ENCODE measurements at places on chromosomes 3 and 15.

GRCh38 chr15:41585127-41586047, 26.4 kb downstream of the TYRO3 start:
- peak; percentile 45 for DNase-seq

GRCh38 chr3:158354713-158355112, 216.3 kb upstream of the MLF1 start:
- DNase-seq: no peak

GRCh38 chr3:161203485-161204098, 17.5 kb upstream of the NMD3 start:
- no peak for DNase-seq

GRCh38 chr15:25022233-25022632, 67.4 kb downstream of the SNRPN start:
- DNase-seq: peak; percentile 28

DNA sequence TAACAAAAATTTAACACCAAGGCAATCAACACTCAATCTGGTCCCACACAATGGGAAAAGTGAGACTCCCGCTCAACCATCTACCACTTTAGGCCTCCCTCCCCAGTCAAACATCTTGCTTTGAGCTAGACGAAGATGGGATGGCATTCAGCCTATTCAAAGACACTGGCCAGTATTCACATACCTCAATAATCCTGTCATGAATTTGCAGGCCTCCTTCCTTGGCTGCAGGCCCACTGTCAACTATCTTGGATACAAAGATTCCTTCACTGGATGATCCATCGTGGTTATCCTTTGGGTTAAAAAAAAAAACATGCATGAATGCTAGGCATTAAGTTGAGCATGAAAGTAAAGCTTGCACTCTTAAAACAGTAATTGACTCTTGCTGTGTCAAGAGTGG, 22.6 kb downstream of the PDZRN3 start:
- DNase-seq: no peak

DNA sequence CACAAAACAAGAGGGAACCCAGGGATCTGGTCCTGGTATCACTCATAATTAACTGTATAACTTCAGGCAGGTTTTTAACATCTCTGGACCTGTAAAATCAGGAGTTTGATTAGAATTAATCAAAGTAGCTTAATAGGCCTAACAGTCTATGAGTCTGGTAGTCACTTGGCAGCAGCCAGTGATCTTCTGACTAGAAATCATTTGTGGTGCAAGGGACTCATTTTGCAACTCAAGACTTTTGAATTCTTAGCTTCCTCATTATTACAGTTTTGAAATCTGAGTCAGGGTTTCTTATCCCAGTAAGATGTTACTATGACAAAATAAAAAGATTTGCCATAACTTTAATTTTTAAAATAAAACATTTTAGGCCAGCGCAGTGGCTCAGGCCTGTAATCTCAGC, 70.8 kb downstream of the TMCC1 start:
- DNase-seq: no peak

DNA sequence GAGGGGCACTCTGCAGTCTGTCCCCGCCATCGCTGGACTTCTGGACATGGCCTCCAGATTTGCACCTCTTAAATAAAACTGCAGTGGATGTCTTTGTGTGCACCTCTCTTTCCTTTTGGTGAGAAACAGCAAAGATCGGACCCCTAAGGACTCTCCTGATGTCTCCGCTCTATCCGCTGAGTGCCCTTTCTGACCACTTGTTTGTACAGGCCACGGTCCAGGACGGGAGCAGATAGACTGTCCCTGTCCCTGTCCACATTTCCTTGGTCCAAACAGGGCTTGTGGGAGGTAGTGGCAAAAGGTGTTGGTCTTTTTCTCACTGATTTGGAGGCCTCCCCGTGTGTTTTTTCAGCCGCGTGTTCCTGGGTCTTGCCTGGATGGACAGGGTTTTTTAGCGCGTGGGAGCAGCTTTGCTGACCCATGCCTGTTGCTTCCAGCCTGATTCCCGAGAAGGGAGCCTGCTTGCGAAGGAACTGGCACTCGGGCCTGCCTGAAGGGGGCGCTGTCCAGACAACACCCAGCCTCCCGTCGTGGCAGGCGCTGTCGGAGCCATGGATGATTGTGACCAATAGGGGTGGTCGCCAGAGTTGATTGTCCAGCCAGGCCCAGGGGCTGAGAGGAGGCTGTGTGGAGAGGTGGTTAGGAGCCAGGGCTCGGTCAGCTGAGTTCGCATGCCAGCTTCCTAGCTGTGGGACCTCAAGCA, 13.2 kb upstream of the STAB1 start:
- DNase-seq: peak; percentile 47

- DNase-seq: no peak
These were observed 42.7 kb downstream of the DUT start for GRCh38 chr15:48373821-48374451.

GRCh38 chr3:135304378-135304777, 509.3 kb downstream of the EPHB1 start:
- DNase-seq: no peak

- peak; percentile 79 for DNase-seq
These were observed 527 bp downstream of the B2M start for GRCh38 chr15:44711743-44712345.

- DNase-seq: peak; percentile 5
These were observed 660 bp upstream of the BCL2L10 start for GRCh38 chr15:52113235-52113634.

DNA sequence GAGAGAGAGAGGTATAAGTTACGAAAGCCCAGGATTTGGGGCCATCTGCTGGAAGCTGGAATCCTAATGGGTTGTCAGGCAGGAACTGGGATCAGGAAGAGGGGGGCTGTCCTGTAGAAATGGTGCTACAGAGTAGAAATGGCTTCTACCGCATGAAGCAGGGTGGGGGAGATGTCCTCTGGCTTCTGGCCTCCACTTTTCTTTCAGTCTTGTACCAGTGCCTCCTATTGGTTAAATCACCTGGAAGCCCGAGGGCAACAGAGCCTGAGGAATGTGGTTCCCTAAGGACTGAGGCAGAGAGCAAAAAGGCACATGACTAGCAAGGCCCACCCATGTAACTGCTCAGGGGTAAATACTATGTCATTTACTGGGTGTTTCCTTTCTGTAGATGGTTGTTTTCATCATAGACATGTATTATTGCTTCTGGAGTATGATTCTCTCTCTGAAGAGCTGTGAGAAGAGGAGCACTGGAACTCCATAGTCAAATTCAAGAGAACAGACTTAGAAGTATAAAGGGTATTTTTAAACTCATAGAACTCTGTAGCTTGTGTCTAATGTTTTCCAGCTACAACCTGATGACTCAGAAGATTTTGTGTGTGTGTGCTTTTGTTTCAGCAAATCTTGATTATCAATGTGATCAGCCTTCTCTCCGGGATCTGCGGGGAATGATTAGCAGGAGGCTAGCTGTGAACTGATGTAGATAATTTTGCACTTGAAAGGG, 20.2 kb upstream of the MITF start:
- peak; percentile 20 for DNase-seq

GRCh38 chr3:122618614-122619013, 41.2 kb downstream of the PARP15 start:
- DNase-seq: no peak

DNA sequence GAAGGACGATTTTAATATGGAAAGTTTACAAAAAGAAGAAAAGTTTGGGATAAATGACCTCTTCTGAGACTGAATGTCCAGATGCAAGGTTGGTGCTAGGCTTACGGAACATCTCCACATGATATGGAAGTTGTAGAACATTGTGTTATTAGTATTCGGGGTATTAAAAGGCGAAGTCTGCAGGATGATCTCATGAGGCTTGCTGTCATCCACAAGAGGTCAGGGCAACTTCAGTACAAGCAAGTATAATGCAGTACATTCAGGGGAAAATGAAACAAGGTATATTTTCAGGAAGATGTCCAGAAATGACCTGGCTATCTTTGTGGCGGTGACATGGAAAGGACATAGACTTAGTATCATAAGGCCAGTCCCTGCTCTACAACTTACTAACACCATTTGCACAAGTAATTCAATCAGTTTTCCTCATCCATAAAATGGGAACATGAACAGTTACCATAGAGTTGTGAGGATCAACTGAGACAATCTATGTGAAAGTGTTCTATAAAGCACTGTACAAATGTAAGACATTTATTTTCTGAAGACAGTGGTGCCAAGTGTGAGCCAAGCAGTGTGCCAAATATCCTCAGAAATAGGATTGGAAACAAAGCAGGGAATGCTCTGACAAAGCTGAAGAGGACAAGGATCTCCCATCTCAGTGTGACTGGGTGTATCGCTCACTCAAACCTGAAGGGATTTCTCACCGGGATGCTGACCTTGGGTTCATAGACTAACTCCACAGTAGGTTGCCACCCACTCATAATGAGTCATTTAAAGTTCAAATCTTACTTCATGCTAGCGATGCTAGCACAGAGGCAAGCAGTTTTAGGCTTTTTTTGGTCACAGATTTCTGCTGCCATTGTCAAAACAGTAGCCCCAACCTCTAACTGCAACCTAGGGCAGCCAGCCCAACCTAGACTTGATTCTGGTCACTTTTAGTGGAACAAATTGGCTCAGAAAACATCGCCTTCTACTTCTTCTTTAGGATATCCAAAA, 118.3 kb downstream of the TIGIT start:
- no peak for DNase-seq

GRCh38 chr3:4270720-4271119, 32.4 kb upstream of the SETMAR start:
- no peak for DNase-seq

DNA sequence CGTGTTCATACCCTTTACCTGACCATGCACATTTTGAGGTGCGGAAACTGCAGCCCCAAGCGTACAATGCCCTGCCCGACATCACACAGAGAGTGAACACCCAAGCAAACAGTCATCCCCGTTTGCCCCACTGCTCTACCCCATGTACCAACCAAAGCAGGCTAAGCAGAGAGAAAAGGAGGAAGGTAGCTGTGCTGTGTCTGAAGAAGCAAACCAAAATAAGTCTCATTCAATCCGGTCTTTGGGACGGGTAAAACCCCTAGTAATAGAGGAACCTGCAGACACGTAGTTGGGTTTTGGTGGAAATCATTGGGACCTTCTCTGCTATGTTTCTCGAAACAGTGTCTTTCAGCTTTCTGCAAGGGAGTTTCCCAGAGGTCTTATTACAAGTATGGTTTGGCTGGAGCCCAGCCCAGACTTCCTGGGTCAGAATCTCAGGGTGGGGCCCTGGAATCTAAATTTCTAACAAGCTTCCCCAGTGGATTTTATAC, 164.6 kb upstream of the HES1 start:
- no peak for DNase-seq

GRCh38 chr3:144129536-144130214, 158.1 kb downstream of the DIPK2A start:
- DNase-seq: no peak

DNA sequence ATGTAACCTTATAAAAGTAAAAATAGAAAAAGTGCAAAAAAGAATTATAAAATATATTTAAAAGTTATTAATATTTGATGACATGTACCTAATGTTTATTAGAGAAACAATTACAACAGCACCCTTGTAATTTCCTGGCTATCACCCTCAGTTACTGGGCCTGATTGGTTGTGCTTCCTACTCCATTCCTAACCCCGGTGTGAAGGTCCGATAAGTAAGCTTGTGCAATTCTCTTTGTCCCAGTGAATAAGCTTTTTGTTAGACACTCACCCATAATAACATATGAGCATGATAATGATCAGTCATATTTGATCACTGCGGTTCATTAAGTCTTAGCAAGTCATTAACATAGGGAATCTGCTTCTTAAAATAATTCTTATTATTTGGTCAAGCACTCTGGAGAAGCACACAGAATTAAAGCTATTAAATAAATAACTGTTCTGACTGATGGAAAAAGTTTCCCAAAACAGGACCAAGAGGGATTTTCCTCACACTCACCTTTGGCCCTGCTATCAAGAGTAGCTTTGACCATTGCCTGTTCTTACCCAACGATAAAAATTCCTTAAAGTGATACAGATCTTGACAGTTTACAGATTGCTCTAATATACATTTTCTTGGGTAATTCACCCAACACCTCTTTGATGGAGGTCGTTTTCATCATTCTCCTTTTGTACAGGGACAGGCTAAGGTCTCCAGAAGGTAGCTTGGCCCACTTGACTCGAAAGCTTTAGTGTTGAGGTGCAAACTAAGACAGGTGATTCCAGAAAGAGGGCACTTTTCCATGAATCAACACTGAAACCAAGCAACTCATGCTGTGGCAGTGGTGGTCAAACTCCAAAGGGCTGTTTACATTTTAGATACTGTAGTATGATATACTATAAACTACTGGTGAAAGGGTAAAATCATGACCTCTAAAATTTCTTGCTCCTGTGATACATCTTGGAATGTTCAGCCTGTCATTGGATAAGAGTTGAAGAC, 543.0 kb upstream of the KCNMB2 start:
- no peak for DNase-seq

- no peak for DNase-seq
These were observed 155.1 kb downstream of the MECOM start for GRCh38 chr3:169508426-169508825.

DNA sequence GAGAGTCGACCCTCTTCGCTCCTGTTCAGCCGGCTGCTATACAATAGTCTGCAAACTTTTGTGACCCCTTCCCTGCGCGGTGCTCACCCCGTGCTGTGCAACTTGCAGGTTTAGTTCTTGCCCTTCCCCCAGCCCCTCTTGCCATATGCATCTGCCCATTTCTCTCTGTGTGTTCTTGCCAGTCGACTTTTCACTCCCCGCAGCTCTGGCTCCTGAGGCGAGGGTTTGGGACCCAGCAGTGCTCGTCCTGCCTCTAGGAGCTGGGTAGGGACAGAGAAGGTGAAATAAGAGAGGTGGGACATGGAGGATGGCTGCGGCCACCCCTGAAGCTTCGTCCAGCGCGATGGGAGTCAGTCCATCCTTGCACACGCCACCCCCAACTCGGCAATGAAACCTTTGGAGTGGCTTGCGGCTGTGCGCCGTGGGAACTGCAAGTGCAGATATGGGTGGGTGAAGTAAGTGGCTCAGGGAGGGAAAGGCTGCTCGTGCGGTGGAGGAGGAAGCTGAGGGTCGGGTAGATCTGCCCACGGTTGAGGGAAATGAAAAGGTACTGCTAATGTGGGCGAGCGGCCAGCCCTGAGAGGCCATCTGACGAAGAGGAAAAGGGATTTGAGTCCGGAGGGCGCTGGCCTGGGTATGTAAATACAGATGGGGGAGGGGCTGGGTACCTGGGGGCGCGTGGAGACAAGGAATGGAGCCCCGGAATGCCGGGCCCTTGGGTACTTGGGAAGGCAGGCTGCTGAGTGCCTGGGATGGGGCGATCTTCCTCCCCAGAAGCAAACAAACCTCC, 1.0 kb downstream of the LRRC3B start:
- DNase-seq: no peak

- DNase-seq: no peak
These were observed 13.4 kb upstream of the MFSD1 start for GRCh38 chr3:158788446-158788845.

DNA sequence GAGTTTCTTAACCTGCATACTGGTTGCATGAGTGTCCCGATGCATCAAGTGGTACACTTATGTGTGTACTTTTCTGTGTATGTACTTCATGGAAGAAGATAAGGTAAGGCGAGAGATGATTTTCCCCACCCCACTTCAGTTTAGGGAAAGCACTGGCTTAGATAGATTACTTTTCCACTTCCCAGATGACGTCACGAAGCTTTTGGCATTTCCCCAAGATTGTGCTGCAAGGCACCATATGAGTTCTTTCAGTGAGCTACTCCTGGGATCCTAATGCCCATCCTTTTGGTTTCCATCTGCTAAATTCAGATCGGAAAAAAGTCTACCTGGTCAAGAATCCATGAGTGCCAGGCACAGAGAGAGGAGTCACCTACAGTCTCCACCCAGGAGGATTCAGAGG, 4.5 kb downstream of the IL17RB start:
- peak; percentile 12 for DNase-seq

All from erythroblast (primary cell).